ENCODE measurements at places on chromosomes 4 and X. TPM values are rescaled to one million over a fixed set of nuclear protein-coding genes. Genes with fewer than 3 reads are reported as not detected.
A peak's percentile ranks its signal among the peaks of the same experiment; 100 is the strongest.

DNA sequence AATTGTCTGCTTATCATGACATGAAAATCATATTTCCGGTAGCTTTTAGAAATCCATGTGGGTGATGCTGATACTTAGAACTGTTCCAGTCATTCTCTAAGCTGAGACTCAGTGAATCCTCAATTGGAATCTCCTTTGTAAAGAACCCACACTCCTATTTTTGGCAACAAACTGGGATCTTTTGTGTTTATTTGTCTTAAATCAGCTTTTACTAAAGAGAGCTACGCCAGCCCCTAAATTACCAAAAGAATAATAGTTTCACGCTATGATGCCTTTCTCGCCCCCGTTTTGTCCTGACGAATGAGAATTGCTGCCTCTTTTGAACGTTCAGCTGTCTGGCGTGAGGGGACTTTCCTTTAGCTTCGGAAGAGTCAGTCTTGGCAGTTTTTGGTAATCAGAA is 195.9 kb downstream of the SHOX start:
- no peak for DNase-seq

- no peak for DNase-seq
Measured at GRCh38 chrX:14875624-14876023, 2.4 kb downstream of the MOSPD2 start.

DNA sequence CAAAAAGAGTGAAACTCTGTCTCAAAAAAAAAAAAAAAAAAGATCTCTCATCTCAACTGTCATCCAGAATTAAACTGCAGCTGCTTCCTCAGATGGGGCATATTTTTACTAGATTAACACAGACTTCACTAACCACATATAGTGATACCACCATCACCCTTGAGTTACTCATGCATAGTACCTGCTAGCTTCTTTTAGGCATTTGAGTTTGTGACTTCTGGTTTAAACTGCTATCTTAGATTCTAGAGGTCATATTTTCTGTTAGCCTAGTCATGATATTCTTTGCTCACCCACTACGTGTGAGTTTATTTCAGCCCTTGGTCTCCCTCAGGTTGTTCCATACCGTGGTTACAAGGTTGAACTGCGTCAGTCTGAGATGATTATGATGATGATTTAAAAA is 154.9 kb upstream of the BMP3 start:
- DNase-seq: no peak

GRCh38 chr4:37066159-37066558 is 178.4 kb upstream of the NWD2 start:
- DNase-seq: no peak

DNA sequence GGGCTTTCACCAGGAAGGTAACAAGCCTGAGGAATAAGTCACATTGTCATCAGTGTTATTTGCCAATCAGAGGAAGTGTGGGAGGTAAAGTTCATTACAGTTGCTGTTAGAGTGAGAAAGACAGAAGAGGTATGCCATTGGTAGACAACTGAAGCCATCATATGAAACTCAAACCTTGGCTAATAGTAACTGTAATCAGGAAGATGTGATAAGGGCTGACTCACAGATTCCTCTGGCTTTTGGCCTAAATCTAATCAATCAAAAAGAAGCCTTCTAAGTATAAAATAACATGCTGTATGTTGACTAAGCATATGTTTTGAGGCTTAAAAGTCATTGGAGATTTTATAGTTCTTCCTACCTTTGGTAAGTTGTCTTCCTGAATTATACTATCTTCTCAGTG is 242.8 kb downstream of the PCDH7 start:
- DNase-seq: no peak

DNA sequence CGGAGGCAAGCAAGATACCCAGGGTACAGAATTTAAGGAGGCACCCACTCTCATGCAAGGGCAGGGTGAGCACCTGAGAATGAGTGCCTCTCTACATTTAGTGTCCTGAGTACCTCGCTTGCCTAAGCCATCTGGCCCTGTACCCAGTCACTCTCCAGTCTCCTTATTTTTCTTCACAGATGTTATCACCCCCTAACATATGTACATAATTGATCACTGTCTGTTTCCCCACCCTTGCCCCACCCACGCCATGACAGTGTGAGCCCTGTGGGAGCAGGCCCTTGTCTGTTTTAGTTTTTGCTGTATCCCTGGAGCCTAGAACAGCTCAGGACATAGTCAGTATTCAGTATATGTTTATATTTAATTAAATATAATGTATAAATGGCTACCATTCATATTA is 113.6 kb downstream of the SPRY1 start:
- DNase-seq: no peak

- DNase-seq: no peak
Measured at GRCh38 chrX:2677764-2678163, 13.3 kb upstream of the CD99 start.

- peak; percentile 48 for DNase-seq
Measured at GRCh38 chr4:76881375-76881774, 16.6 kb downstream of the SOWAHB start.

GRCh38 chr4:188869581-188869980 is 730.3 kb downstream of the TRIML1 start:
- DNase-seq: no peak

DNA sequence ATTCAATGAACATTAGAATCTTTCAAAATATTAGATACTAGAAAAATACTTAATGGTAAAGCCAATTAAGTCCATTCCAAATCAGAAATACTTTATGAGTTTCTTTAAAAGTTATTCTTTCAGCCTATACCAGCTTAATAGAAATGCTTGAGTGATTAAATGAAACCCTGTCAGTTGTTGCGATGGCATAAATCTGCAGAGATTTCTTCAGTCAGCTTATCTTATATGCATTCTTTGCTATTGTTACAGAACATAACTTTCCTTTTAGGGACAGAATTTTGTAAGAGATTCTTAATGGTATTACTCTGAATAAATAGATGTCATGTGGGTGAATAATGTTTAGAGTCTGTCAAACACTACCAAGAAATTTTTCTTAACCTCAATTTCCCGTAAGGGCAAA is 325.0 kb upstream of the HAND2 start:
- no peak for DNase-seq

- no peak for DNase-seq
Measured at GRCh38 chr4:95508421-95508820, 40.4 kb downstream of the UNC5C start.

- no peak for DNase-seq
Measured at GRCh38 chr4:117466388-117466787, 381.0 kb upstream of the TRAM1L1 start.

DNA sequence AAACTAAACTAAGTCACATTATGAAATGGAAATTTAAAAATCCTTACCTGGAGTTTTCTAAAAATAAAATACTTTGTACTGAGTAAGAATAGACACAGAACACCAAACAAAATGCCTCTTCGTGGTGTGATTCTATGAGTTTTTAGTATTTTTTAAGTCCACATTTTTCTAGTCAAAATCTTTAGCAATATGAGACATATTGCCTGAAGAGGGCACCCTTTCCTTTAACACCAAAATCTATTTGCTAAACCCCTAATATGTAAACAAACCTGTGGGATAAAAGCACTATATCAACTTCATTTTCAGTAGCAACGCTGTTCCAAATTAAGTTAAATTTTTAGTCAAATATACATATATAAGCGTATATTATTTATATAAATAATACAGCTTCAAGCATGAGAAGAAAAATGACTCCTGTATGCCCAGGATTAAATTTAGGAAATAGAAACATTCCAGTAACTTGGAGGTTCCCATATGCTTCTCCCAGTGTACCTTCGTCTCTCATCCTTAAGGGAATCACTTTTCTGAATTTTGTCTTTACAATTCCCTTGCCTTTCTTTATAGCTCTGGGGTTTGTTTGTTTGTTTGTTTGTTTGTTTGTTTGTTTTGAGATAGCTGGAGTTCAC is 23.0 kb upstream of the PGM2 start:
- DNase-seq: no peak

GRCh38 chrX:13177921-13178566 is 133.6 kb upstream of the FAM9C start:
- DNase-seq: no peak

DNA sequence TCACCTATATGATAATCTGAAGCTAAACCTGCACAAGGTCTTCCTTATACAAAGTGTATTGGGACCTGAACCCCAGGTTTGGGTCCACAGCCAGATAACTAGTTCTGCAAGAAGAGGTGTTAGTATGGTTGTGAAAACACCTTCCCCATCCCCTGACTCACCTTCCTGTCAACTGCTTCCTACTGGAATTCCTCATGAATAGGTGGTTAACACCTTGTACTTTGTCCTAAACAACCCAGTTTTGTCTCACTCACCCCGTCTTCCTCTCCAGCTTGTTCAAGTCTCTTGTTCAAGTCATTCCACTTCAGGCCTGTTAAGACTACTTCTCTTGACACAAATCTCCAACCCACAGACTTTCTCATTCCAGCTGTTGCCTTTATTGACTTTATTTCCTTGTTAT is 45.5 kb downstream of the CCNG2 start:
- DNase-seq: no peak

DNA sequence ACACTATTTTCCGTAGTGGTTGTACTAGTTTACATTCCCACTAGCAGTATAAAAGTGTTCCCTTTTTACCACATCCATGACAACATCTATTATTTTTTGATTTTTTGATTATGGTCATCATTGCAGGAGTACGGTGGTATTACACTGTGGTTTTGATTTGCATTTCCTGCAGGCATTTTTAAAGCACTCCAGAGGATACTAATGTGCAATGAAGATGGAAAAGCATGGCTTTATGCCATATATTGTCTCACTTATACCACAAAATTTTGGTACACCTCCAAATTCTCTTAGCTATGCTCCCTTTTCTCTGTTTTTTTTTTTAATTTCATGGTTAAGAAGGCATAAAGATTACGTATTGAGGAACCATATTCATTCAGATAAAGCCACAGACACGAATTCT is 35.1 kb upstream of the NPY2R start:
- no peak for DNase-seq

- DNase-seq: no peak
Measured at GRCh38 chrX:29940750-29941149, 274.6 kb upstream of the MAGEB2 start.

- DNase-seq: no peak
Measured at GRCh38 chrX:139158256-139158655, 372.3 kb upstream of the F9 start.

GRCh38 chr4:120682981-120683380 is 239.5 kb downstream of the PRDM5 start:
- DNase-seq: no peak

DNA sequence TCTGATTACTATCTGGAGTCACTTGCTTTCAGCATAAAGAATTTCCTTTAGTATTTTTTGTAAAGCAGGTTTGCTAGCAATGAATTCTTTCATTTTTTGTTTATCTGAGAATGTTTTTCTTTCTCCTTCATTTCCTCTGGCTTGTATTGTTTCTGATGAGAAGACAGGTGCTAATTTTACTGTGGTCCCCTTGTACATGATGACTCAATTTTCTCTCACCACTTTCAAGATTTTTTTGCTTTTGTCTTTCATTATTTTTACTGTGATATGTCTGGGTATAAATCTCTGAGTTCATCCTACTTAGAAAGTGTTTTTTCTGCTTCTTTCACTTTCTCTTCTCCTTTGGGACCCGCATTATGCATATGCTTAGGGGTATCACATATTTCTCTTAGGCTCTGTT is 62.6 kb downstream of the PKD2 start:
- DNase-seq: no peak

DNA sequence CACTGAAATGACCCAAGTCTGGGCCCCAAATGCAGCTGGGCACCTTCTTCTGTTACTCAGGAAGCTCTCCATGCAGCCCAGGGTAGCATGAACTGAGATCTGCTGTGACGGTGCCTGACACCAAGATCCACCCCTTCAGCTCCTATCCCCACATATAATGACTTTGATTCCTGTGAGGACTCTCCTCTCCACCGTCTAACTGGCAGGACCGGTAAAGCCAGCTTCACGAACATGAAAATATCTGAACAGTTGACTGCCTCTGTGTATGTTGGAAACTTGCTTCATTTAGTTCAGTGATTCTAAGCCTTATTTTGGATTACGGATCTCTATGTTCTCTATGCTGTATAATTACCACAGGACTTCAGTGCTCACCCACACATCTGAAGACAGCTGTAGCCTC is 115.5 kb upstream of the TMEM150C start:
- peak; percentile 49 for DNase-seq

DNA sequence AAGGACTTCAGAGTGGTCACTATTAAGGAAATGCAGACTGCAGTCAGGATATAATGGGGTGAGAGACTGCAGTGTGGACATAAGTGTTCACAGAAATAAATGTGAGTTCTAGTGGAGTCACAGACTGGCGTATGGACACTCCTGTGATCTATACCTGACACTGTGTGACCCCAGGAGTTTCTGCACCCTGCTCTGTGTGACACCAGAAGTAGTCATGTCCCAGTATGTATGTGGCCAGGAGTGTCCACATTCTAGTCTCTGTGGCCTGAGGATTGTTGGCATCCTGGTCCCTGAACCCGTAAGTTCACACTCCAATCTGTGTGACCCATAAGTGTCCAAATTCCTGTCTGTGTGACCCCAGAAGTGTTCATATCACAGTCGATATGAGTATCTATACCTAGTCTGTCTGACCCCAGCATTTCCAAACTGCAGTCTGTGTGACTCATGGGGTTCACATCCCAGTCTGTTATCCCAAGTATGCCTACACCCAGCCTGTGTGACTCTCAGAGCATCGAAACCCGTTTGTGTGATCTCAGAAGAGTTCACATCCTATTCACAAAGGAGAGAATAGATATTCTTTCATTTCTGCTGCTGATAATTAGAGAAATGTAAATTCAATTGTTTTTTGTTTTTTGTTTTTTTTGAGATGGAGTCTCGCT is 16.3 kb downstream of the WDR13 start:
- DNase-seq: no peak

- DNase-seq: no peak
Measured at GRCh38 chrX:12419591-12419990, 281.3 kb downstream of the FRMPD4 start.

- DNase-seq: peak; percentile 5
Measured at GRCh38 chrX:84907324-84907968, 96.2 kb upstream of the APOOL start.

Gene PASD1
- polyA plus RNA-seq: not detected

Gene F8A3
- polyA plus RNA-seq: 6.4 TPM

Gene ODAM
- polyA plus RNA-seq: 0.22 TPM

Gene STAG2
- polyA plus RNA-seq: 37.9 TPM

Gene TMPRSS11D
- polyA plus RNA-seq: not detected

Gene F11
- polyA plus RNA-seq: 0.04 TPM

Gene ARHGAP36
- polyA plus RNA-seq: 0.11 TPM

Gene DRP2
- polyA plus RNA-seq: 0.75 TPM

Gene TLR7
- 0.23 TPM for polyA plus RNA-seq

Gene ATP6AP1
- polyA plus RNA-seq: 91.8 TPM

Gene BBS12
- 3.0 TPM for polyA plus RNA-seq
